Naive thymus-derived CD8-positive, alpha-beta T cell (primary cell): ENCODE measurements at places on chromosomes 7 and 10. TPM values are rescaled to one million over a fixed set of nuclear protein-coding genes. Genes with fewer than 3 reads are reported as not detected.

- no peak for DNase-seq
Measured at GRCh38 chr10:15391491-15391890, 20.4 kb upstream of the FAM171A1 start.

- DNase-seq = no peak
Measured at GRCh38 chr10:1094112-1095057, 38.2 kb downstream of the WDR37 start.

Gene NSMCE4A
- 89.4 TPM for total RNA-seq

DNA sequence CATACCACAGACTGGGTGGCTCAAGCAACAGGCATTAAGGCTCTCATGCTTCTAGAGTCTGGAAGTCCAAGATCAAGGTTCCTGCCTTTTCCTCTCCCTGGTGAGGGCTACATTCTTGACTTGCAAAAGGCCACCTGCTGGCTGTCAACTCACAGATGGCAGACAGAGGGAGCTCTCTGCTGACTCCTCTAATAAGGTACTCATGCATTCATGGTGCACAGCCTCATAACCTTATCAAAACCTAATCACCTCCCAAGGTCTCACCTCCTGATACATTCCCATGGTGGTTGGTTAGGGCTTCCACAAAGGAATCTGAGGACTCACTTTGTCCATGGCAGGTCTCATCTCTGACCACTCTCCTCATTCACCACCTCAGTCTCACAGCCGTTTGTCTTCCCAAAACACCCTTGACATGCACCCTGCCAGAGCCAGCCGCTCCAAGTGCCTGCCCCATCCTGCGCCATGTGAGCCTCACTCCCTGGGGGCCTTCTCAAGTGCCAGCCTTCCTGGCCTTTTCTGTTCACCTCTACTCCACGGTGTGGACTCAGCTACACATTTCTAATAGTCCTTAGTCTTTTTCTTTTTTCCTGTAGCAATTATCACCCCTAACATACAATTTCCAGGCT, 400.3 kb upstream of the ADARB2 start:
- no peak for DNase-seq

Gene ENO4
- not detected for total RNA-seq

DNA sequence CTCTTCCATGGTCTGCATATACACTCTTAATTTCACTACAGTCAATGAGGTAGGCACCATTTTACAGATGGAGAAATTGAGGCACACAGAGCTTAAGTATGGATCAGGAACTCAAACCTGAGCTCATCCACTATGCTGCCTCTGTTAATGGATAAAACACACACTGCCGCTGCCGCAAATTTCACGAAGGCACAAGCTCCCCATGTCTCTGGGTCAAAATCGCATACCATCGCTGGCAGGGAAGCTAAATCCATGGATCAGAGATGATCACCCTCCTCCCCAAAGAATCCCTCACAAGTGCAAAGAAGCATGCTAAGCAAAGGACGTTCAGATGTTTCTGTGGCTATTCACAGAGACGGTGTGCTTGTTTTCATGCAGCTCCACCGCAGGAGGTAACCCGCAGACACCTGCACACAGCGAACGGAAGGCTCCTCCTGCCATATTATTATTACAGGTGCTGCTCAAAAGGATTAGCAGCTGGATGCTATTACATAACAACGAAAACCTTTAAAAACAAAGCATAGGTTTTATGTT, 109.3 kb downstream of the UBE2H start:
- DNase-seq = no peak

- no peak for DNase-seq
Measured at GRCh38 chr10:103145860-103146466, 47.1 kb downstream of the NT5C2 start.

DNA sequence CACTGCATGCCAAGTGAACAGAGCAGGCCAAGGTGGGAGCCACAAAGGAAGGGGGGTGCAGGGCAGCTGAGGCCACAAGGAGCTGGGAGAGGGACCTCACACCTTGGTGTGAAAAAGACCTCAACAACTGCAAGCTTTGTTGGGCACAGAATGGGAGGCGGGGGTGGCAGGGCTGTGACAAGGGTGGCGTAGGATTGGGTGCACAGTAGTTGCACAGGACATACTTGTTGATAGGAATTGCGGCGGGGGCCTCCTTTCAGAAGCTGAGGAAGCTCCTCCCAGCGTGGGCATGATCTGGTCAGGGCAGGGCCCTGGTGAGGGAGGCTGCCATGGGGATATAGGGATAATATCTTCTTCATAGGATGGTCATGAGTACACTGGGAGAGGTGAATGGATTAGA, 25.8 kb downstream of the POLL start:
- no peak for DNase-seq
